ENCODE measurements at places on chromosomes 7 and 10. TPM values are rescaled to one million over a fixed set of nuclear protein-coding genes. Genes with fewer than 3 reads are reported as not detected.

Gene TRIM50
- not detected for total RNA-seq

Gene CYP2C19
- not detected for total RNA-seq

Gene ARHGEF5
- total RNA-seq: 7.4 TPM

Gene FAM170B
- total RNA-seq: not detected

Gene PON1
- total RNA-seq: not detected

Gene HMX3
- not detected for total RNA-seq

Gene HSPA12A
- total RNA-seq: not detected

Gene PTN
- not detected for total RNA-seq

Gene ACHE
- 0.23 TPM for total RNA-seq

Gene TMEM139
- total RNA-seq: 1.7 TPM

Gene FOXI2
- total RNA-seq: not detected
